ENCODE measurements at places on chromosomes 16 and 17.

GRCh38 chr17:49748791-49749190, 15.1 kb downstream of the FAM117A start:
- DNase-seq, result peak; percentile 18

GRCh38 chr16:31224092-31224955, 7.4 kb upstream of the PYDC1 start:
- DNase-seq, result no peak

- DNase-seq, result no peak
Measured at GRCh38 chr17:58564243-58564642, 49.8 kb upstream of the MTMR4 start.

DNA sequence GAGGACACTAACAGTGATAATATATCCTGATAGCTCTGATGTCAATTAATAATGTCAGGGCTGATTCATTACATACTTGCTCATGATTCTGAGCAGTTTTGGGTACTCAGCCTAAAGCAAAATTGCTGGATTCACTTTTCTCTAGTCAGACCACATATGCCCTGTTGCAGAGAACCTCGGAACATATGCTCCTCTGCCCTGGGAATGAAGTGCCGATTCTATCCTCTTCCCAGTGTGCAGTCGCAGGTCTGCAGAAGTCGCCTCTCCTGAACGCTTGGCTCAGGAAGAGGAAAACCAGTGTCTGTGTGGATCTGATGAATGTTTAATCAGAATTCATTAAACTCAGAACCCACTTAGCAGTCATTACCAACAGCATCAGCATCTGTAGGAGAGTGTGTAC, 34.5 kb downstream of the ABCC12 start:
- DNase-seq, result no peak

- DNase-seq, result no peak
Measured at GRCh38 chr17:35596530-35597233, 9.6 kb downstream of the AP2B1 start.

DNA sequence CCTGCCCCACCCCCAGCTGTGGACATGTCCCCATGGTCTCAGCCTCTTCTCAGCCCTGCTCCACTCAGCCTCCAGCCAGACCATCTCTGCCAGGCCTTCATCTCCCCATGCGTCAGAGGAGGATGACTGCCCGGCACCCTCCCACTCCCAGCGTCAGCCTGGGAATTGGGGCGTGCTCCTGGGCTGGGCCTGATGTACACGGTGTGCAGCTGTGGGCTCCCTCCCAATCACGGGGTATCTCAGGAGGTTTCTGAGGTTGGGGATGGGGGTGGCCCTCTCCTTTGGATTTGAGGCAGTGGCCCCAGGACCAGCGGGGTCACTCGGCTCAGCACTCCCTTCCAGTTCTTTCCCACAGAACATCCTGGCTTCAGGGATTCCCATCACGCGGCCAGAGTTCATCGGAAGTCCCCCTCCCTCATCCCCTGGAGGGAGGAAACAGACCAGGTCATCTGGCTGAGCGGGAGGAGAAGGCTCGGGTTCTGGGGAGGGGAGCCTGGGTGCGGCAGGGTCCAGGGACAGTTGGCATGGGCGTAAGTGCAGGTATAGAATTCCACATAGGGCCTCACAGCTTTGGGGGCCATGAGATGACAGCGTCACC, 36.9 kb downstream of the SOCS3 start:
- DNase-seq, result no peak

- DNase-seq, result no peak
Measured at GRCh38 chr17:81479175-81480071, 33.2 kb downstream of the ACTG1 start.

Data from stimulated activated CD8-positive, alpha-beta memory T cell treated with anti-CD3 and anti-CD28 coated beads, Interleukin-7, amount 100 ng/mL, for 1 hour (primary cell).